T-helper 9 cell (primary cell): ENCODE measurements at places on chromosomes 7 and 10.
A peak's percentile ranks its signal among the peaks of the same experiment; 100 is the strongest.

DNA sequence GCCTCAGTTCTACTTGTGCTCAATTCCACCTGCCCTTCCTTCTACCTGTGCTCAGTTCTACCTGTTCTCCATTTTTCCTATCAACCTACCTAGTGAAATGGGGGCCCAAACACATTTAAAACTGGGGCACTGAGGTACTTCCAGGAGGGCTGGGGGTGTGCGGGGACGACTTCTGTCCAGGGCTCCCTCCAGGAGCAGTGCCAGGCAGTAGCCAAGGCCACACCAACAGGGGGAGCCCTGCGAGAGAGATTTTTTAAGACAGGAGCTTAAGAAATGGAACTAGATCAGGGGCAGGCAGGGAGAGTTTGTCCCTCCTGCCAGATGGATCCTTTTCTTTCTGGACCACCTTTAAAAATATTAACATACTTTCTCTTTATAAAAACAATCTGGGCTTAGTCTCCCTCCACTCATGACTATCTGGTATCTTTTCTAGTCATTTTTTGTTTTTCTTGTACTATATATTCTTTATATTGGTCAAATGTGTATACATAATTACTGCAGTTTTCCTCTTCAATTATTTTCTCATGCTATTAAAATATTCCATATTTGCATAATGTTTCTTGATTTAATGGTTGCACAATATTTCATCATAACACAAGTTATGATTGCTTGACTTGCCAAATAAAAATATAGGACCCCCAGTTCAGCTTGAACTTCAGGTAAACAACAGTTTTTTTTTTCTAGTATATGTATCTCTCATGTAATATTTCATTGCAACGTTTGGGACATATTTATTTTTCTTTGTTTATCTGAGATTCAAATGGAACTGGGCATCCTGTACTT is 47.3 kb upstream of the INSYN2A start:
- DNase-seq: no peak

DNA sequence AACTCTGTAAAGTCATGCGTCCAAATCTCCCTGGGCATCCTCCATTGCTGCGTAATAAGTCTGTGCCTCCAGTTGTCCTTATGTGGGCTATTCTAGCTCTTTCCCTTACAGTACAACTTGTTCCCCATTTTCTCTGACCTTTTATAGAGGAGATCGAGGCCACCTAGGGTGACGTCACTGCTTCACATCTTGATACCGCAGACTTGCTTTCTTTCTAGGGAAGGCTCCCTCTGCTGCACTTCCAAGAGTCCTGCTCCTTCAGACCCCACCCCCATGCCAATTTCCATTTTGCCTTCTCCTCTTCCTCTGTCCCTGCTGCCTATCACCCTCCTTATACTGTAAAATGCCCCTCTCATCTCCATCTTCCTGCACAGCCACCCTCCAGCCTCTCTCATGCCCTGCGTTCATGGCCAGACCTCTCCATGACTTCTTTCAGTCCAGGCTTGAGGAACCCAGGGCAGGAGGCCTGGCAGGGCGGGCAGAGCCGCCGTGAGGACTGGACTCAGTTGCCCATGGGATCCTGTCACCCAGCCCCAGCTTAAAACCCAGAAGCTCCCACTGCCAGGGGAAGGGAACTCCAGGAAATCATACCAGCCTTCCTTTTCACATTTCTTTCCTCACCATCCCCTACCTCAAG is 57.5 kb downstream of the CAMK1D start:
- no peak for DNase-seq

DNA sequence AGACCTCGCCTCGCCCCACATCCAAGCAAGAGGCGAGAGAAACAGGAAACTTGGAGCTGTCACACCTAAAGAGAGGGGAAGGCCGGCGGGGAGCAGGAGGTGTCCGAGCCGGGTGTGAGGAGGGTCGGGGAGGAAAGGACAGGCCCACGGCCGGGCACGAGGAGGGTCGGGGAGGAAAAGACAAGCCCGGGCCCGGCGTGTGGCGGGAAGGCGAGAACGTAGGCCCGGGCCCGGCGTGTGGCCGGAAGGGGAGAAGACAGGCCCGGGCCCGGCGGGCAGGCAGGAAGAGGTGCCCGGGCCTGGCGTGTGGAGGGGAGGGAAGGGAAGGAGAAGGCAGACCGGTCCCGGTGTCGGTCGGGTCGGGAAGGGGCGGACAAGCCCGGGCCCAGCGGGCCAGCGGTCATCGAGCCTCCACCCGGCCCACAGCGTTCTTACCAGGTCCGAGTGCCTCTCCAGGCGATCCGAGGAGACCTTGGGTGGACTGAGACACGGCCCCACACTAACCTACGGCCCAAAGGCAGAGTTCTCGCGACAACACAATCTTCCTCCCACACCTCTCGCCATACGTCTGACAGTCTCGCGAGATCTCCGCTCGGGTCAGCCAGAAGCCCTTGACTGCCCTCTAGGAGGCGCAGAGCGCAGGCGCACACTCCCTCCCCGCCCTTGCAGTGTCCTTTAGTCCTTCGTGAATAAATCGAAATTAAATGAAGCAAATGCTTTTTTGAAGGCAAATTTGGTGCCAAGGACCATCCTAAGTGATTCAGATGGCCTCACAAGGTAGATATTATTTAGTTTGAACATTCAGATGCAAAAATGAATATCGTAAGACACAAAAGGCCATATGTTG is at the start of gene NCOA4:
Gene NCOA4, minus strand, starts transcription at position 533 of the 847 bp plus-strand sequence. CDS start 13,943 bp downstream, outside the sequence.
- DNase-seq: peak; percentile 95

DNA sequence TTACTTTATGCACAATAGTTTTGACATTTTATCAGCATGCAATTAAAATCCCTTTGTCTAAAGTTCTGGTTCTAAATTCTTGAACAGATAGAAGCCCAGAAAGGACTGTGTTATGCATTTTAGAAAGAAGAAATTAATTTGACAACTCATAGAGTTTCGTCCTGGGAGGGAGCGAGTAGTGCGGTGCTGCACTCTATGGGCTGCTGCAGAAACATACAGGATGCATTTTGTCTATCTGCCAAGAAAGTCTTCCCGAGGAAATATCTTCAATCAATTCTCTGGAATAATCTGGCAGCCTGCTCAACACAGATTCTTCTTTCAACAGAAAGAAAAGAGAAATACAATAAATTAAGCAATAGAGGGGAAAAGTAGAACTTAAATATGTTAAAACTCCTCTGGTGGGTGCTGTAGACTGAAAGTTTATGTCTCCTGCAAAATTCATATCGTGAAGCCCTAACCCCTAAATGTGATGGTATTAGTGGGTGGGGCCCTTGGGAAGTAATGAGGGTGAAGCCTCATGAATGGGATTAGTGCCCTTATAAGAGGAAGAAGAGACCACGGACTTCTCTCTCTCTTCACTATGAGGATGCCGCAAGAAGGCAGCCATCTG is 39.0 kb upstream of the IFRD1 start:
- DNase-seq: no peak
